ENCODE measurements at places on chromosomes 1 and 21. TPM values are rescaled to one million over a fixed set of nuclear protein-coding genes. Genes with fewer than 3 reads are reported as not detected.

Gene LIN28A
- total RNA-seq, result 0.15 TPM

Gene GJA4
- 25.5 TPM for total RNA-seq

Gene CYP4A11
- total RNA-seq, result not detected

Gene ZNF648
- total RNA-seq, result not detected

- DNase-seq, result no peak
These were observed 55.8 kb downstream of the SUSD4 start for GRCh38 chr1:223308136-223308535.

DNA sequence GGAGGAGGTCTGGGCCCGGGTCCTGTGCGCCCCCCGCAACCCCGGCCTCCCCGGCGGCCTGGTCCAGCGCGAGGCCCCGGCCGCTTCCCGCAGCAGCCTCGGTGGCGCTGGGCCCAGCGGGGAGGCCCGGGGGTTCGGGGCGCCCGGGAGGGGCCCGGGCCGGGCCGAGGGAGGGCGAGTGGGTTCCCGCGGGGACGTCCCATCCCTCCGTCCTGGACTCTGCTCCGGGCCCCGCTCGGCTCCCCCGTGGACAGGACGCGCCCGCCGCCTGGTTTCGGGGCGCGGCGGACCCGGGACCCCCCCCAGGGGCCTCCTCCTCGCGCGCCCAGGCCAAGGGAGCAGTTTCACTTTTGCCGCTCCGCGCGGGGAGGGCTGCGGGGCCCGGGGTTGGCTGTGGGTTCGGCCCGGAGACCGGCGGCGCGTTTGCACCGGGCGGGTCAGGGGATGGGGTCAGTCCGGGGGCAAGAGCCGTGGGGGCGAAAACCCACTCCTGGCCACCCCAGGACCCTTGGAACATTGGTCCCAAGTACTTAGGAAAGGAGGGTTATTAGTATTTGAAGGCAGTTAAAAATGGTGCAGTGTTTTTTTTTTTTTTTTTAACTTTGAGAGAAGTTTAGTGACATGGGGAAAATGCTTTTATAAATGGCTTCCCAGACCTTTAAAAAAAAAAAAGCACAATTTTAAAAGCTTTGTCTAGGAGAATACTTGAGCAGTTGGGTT is 677 bp downstream of the AGPAT3 start:
- DNase-seq, result peak; percentile 64

DNA sequence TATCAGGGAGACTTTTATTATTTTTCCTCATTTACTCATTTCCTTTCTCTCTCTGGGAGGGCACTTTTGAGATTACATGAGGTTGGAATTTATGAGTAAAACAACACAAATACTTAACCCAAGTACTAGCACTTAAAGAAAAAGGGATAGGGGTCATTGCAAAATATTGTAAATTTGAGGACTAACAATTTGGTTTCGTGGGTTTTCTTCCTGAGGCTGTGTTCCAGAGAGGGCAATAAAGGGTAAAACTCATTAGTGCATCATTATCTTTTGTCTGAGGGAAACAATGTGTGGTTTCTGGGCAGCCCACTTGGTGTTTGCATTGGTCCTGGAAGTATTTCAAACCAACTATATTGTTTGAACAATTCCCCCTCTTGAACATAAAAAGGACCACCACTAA is 96.5 kb downstream of the GREM2 start:
- no peak for DNase-seq

GRCh38 chr1:186681121-186681520 is 898 bp upstream of the PTGS2 start:
- no peak for DNase-seq
